ENCODE measurements at places on chromosomes 13 and 19.
A peak's percentile ranks its signal among the peaks of the same experiment; 100 is the strongest.

- DNase-seq, result no peak
Measured at GRCh38 chr19:3466635-3467034, 13.7 kb downstream of the SMIM24 start.

DNA sequence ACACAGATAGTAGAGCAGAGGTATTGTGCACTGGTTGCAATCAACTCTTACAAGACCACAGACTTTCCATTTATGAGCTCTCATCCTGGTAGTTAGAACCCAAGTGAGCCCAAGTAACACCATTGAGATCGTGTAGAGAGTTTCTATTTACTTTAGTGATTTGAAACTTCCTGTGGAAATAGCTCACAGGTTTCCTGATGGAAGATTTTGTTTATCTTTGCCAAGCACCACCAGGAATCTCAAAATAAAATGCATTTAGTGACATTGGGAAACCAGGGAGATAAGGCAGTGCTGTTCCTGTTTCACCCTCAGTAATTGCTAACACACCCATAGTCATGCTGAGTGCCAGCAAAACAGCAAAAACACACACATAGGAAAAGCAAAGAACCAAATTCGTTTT is 102.5 kb downstream of the FLT1 start:
- DNase-seq, result no peak

GRCh38 chr19:58278541-58279041 is at the start of gene ZNF8:
Gene ZNF8, plus strand, starts transcription at chr19:58278955. Its CDS starts 127 bp downstream, at chr19:58279082.
- peak; percentile 100 for DNase-seq

DNA sequence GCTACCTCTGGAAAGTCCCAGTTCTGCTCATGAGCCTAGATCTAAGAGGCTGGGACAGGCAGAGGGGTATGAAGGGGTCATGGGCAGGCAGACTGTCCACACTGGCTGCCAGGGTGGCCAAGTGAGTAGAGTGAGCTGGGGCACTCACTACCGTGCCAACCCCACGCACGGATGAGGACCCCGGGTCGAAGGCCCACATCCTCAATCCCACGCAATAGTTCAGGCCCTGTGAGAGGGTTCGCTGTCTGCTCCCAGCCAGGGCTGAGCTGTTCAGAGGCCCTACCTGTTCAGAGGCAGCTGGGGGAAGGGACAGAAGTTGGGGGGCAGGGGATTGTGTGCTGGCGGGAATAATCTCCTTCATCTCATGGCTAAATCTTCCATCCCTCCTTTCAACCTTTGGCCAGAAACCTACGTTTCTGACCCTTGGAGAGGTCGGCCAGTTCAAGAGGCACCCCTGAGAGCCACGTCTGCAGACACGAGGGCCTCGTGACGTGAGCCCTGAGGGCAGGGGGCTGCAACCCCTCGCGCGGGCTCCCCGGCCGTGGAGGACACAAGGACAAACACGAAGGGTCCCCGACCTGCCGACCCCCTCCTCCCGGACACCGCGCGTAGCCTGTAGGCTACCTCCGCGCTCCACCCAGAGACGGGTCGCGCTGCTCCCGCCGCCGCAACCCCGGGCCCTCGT is 1.0 kb upstream of the RPS5 start:
- no peak for DNase-seq

DNA sequence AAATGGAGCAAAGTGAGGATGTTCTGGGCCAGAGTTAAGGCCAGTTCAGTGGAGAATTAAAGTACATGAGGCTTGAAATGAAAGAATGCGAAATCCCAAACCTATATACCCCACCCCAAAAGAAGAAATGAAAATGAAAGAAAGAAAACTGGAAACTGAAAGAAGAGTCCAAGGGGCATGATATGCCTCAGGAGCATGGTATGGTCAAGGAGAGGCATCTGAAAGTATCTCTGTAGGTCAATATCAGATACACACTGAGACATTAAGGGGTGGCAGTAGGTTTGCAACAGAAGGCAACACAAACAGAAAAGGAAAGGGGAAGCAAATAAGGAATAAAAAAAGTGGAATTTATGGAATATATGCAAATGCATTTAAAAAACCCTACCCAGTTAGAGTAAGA is 166.5 kb downstream of the COG6 start:
- no peak for DNase-seq

GRCh38 chr13:50679321-50679720 is 164.2 kb downstream of the DLEU7 start:
- no peak for DNase-seq

- DNase-seq, result peak; percentile 36
Measured at GRCh38 chr19:40610396-40611064, 9.4 kb downstream of the LTBP4 start.

- no peak for DNase-seq
Measured at GRCh38 chr19:32091241-32091640, 254.2 kb upstream of the ZNF507 start.

GRCh38 chr13:25727250-25727649 is 324.6 kb downstream of the SHISA2 start:
- no peak for DNase-seq

DNA sequence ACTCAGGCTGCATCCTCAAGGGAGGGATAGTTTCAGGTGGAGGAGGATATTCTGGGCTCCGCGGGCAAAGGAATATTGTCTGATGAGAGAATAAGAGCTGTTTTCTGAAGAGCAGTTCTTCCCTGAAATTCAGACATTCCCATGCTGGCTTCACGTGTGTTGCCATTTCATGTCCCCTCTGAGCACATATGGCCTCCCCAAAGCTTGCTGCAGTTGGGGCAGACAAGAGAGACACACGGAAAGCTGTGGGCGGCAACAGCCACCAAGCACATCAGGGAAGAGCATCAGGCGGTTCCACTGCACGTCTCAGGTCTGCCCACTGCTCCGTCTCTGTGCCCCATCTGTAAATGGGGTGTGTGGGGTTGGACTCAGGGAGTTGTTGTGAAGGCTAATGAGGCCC is 247.5 kb upstream of the TSHZ3 start:
- no peak for DNase-seq

- DNase-seq, result no peak
Measured at GRCh38 chr19:39237200-39238184, 7.3 kb downstream of the IFNL3 start.

DNA sequence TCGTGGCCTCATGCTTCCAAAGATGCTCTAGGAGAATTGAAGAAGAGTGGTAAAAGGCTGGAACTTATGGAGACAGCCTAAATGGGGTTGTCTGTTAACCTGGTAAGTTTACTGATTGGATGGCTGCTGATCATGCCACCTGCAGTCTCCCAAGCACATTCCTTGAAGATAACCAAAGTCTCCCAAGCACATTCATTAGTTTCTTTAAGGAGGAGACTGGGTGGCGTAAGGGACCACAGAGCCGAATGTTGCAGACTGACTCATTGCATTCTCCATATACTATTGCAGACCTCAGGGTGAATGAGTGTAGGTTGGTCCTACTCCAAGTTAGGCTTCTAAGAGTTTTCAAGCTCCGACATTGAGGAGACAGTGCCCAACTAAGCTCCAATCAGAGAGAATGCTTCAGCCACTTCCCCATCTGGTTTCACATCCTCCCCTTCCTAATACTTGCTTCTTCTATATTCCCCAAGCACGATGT is at the start of gene IGFL3:
TSS of gene IGFL3 (minus strand) at position 51 of the 478 bp plus-strand sequence. CDS start at position 12, 39 bp downstream.
- DNase-seq, result no peak

GRCh38 chr13:74866101-74866500 is 615.9 kb downstream of the TBC1D4 start:
- DNase-seq, result no peak
